ENCODE measurements at places on chromosomes 2 and 18.

- no peak for DNase-seq
Observed at GRCh38 chr2:109386004-109386695, 227.6 kb downstream of the SEPTIN10 start.

- no peak for DNase-seq
Observed at GRCh38 chr18:73952296-73952946, 195.2 kb downstream of the FBXO15 start.

DNA sequence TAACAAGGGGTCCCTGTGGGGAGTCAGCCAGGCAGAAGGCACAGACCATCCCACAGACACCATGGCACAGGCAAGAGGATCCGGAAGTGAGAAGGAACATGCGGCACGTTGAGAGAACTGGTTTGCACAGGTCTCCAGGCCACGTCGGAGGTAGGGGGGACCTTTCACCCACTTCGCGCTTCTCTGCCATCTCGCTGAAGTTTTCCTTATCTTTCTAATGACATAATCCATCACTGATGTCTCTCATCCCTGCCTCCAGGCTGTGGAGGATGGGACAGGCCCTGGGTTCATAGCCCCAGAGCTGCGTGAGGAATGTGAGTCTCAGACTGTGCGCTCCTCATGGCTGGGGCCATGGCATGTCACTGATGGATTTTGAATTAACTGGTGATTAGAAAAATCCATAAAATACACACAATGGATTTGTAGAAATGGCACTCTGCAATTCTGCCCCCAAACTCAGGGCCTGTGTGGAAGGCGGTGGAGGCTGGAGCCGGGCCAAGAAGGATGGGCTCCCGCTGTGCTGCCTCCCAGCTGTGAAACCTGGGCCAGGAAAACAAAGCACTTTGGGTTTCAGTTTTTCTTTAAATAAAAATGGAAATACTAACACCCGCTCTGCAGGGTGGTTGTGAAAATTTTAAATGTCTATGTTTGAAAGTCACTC, 113.3 kb upstream of the ALKAL2 start:
- DNase-seq, result no peak

DNA sequence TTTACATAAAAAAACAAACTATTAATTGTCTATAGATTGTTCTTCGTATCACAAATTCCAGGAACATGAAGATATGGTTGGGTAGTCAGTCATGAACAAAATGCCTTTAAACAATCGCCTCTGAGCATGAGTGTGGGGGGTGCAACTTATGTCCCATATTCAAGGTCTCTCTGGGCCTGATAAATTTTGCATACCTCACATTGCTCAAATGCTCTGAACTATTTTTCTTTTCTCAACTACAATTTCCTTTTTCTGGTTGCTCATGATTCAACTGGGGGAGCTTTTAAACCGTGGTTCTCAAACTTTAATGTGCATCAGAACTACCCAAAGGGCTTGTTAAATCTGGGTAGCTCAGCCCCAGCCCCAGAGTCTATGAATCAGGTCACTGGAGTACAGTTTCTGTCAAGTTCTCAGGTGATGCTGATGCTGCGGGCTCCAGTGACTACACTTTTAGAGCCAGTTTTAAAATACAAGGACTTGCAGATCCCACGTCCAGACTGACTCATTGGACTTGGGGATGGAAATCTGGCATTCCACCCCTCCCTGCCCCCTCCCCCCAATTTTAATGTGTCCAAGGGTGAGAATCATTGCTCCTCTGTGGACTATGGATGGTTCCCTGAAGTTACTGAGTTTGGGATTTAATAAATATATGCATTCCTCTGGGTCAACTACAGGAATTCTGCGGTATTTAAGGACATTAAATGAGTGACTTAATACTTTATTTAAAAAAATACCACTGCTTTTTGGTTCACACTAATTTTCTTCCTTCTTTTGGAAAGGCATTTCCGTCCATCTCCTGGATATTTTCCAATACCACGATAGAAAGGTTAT, 1.5 kb upstream of the GPD2 start:
- DNase-seq, result no peak

DNA sequence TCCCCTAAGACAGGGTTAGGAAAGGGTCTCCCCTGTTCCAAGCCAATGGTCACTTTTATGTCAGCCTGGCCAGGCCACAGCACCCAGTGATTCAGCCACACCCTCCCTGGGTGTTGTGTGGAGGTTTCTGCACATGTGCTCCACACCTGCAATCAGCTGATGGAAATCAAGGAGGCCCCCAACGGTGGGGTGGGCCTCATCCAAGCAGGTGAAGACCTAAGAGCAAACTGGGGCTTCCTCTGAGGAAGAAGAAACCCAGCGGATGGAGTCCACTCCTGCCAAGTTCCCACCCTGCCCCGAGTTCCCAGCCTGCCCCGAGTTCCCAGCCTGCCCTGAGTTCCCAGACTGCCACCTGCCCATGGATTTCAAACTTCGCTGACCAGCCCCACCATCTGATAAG, 55.4 kb downstream of the KIF1A start:
- DNase-seq, result no peak

DNA sequence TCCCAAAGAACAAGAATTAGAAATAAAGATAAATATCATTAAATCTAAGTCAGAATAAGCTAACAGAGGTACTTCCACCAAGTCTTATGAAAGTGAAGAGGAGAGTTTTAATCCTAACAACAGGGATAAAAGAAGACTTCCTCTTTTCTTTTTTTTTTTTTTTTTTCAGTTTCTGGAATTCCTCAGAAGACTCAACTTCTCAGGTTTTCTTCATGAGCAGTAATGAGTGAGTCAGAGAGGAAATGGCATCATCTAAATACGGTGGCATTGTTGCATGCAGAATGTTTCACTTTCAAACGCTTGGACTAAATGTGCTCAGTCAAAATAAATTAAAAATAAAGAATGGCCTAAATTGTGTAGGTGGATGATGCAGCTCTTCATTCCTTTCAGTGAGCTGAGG, 45.6 kb upstream of the ARHGAP15 start:
- no peak for DNase-seq

- DNase-seq, result no peak
Observed at GRCh38 chr2:50438259-50438658, 593.7 kb downstream of the NRXN1 start.

DNA sequence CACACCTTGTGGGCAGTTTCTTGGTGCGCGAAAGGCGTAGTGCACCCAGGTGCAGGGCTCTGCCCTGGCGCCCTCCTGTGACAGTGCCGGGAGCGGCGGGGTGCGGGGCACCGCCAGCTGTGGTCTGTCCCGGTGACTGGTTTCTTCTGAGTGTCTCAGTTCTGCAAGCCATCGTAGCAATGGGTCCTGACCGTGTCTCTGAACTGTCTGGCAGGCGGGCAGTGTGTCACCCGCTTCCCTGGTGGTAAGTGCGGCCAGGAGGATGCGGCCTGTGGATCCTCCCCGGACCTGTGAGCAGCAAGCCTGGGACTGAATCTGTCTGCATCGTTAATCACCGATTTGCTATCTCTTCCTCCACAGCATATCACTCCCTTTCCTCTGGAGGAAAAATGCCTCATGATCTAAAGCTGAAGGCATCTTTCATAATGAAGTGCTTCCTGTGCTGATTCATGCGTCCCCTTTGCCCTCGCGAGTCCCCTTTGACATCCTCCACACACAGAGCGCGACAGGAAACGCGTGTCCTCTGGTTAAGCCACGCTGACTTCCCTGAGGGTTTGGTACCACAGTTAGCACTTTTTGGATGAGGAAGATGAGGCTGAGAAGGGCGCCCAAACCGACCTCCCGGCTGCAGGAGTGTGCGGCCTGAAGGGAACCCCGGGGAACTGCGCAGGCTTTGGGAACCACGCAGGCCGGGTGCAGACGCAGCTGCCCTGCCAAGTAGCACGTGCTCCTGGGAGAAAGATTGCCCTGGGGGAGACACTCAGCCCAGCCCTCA, 416.0 kb upstream of the HS6ST1 start:
- DNase-seq, result peak; percentile 58

GRCh38 chr2:184692141-184692734, 93.9 kb downstream of the ZNF804A start:
- no peak for DNase-seq

- DNase-seq, result no peak
Observed at GRCh38 chr2:19360966-19361321, 2.5 kb upstream of the OSR1 start.

GRCh38 chr2:230593765-230594164, 118.9 kb upstream of the CAB39 start:
- no peak for DNase-seq

DNA sequence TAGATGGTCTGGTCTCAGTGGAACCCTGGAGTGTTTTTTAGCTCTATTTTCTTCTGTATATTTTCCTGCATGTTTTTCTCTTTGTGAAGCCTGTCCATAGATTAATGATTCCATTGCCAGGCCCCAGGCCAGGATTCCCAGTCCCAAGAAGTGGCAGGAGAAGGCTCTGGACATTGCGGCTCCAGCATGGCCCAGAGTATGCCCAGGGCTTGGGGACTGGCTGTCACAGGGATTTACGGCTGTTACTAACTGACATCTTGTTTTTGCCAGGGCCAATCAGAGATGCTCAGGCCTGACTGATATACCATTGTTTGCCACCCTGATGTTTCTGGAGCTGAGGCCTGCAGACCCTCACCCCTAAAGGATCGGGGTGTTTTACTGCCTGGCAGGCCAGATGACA, 59.0 kb downstream of the PRKCE start:
- DNase-seq, result no peak

- no peak for DNase-seq
Observed at GRCh38 chr2:225735844-225736243, 336.3 kb downstream of the NYAP2 start.

- DNase-seq, result peak; percentile 7
Observed at GRCh38 chr2:113198048-113198789, 24.4 kb downstream of the PSD4 start.

DNA sequence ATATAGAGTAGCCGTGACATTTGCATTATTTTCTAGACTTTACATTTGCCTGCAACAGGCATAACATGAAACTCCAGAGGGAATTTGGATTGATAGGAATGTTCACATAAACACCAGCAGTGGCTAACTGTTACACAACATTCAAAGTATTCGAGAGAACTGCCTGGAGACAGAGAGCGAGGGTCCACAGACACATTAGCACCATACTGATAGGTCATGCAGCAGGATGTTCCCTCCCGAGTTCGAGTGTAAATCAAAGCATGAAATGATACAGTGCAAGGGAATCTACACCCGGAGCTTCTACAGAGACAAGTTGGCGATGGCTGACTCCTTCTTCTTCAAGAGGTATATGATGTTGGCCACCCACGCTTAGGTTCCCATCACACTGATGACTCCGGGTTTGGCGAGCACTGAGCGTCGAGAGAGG, 89.5 kb downstream of the COL6A3 start:
- no peak for DNase-seq

DNA sequence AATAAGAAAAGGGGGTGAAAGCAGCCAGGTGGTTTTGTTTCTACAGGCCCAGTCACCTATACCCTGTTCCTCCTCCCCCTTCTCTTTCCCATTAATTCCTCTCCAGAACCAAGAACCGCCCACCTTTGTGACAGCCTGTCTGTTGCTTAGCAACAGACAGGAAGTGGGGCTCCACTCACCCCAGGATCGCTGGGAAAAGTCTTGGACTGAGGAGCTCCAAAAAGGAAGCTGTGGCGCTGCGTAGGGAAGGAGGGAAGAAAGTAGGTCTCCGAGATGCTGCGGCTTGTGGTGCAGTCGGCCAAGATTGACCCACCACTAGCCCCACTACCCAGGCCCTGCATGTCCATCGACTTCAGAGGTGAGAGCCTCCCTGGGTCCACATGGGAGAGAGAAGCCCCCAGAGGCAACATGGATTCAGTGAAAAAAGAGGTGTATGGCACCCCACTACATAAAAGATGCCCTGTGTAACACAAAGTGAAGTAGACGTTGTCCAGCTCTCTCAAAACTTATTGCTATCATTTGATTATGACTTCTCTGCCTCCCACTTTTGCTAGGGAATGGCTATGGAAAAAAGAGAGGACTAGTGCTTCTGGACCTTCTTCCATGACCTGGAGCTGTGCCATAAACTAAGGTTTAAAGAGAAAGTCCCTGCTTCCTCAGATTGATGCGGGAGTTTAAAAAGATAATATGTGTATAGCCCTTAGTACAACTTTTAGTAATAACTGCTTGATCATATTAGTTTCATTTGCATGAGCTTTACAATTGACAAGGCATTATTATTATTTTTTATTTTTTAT, at the start of gene FER1L5:
Gene FER1L5 (plus strand): TSS at position 201 of the 797 bp plus-strand sequence. CDS start 73 bp downstream, at position 274.
- DNase-seq, result no peak

- DNase-seq, result no peak
Observed at GRCh38 chr2:152490686-152491455, 155.9 kb downstream of the FMNL2 start.

GRCh38 chr18:76491473-76491775, 3.6 kb downstream of the ZNF516 start:
- DNase-seq, result peak; percentile 82

- DNase-seq, result no peak
Observed at GRCh38 chr18:10249270-10249669, 205.2 kb upstream of the APCDD1 start.

GRCh38 chr18:55910296-55910695, 322.3 kb upstream of the TCF4 start:
- DNase-seq, result no peak

DNA sequence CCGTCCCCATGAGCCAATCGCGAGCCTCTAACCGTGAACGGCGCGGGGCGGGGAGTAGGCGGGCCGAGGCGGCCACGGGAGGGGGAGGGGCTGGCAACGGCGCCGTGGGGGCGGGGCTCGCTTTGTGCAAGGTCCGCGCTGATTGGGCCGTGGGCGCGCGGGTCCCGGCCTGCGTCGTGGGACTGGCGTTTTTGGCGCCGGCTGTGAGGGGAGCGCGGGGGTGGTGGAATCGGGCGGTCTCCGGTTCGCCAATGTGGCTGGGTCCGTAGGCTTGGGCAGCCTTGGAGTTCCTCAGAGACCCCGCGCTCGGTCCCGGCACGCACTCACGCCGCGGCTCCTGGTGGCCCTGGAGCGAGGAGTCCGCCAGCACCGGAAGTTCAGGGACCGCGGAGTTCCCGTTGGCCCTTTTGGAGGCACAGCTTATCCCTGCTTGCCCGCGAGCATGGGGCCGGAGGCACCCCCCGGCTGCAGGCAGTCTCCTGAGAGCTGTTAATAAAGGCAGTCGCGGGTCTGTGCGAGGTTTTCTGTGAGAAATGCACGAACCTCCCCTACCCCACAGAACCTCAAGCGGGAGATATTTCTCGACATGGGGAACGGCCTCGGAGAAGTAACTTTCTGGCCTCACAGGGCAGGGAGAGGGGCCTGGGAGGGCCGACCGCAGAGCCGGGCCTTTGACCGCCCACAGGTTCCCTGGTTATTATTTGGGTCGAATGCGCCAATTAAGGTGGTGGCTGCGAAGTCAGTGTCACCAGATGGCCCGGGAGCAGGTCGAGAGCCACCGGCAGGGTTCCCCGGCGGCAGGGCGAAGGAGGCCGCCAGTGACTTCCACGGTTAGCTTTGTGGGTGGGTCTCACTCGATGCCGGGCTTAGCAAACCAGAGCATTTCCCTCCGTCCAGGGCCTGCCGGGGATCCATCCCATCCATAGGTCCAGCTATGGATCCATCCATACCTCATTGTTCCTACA, 574 bp upstream of the NCL start:
- no peak for DNase-seq

DNA sequence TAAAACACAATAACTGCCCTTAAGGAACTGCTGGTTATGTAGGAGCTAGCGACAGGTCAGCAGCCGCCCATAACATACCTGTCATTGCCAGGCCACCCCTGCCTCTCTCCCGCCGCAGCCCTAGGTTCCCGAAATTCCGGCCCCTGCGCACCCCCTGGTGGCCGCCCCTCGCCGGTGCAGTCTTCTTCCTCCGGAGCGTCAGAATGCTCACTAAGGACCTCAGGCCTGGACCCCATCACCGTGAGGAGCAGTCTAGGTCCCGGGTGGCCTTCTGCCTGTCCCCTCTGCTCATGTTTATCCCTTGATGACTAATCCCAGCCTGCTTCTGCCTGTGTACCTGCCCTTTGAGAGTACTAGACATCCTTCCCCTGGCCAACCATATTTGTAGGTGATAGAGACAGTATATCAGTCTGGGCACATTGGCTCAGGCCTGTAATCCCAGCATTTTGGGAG, 115.7 kb upstream of the SLC1A4 start:
- peak; percentile 75 for DNase-seq

Measured in CD4-positive, alpha-beta T cell treated with Interleukin-15 for 1 hour (primary cell).